Stimulated activated CD8-positive, alpha-beta memory T cell treated with anti-CD3 and anti-CD28 coated beads, Interleukin-15, amount 100 ng/mL, for 4 hours (primary cell): ENCODE measurements at places on chromosomes 1 and 21.

- DNase-seq, result no peak
Measured at GRCh38 chr1:207028884-207029650, 3.5 kb downstream of the C1orf116 start.

DNA sequence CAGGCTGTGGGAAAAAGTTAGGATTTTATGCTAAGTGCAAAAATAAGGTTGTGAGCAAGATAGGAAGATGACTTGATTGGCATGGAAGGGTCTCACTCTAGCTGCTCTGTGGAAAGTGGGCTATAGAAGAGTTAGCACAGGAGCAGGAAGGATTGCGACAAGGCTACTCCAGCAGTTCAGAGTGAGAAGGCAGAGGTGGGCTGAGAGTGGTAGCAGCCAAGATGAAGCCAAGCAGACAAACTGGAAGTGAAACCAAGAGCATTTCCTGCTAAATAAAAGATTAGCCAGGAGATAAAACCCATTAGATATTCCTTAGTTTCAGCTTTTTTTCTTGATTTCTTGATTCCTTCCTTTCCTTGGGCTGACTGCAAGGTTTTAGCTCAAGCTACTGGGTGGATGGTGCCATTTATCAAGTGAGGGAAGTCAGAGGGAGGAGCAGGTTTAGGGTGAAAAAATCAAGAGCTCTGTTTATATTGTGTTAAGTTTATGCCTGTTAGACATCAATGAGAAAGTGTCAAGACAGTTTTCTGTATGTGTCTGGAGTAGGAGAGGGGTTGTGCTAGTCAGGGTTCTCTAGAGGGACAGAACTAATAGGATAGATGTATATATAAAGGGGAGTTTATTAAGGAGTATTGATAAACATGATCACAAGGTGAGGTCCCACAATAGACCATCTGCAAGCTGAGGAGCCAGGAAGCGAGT, 33.1 kb upstream of the ZNF644 start:
- DNase-seq, result no peak

DNA sequence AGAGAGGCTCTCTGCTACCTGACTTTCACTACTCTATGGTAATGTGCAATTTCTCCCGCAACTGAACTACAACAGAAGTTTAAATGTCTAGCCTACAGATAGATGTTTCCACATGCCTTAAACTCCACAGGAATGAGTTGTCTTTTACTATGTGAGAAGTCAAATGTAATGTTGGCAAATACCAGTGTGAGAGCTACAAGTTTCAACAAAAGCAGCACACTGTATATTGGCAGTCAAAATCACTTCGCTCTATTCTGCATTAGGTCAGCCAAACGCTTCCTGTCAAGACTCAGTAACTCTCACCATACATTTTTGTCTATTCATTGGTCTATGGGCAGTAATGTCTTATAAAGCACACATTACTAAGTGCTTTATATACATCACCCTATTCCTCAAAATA, 41.9 kb downstream of the LUZP1 start:
- no peak for DNase-seq

DNA sequence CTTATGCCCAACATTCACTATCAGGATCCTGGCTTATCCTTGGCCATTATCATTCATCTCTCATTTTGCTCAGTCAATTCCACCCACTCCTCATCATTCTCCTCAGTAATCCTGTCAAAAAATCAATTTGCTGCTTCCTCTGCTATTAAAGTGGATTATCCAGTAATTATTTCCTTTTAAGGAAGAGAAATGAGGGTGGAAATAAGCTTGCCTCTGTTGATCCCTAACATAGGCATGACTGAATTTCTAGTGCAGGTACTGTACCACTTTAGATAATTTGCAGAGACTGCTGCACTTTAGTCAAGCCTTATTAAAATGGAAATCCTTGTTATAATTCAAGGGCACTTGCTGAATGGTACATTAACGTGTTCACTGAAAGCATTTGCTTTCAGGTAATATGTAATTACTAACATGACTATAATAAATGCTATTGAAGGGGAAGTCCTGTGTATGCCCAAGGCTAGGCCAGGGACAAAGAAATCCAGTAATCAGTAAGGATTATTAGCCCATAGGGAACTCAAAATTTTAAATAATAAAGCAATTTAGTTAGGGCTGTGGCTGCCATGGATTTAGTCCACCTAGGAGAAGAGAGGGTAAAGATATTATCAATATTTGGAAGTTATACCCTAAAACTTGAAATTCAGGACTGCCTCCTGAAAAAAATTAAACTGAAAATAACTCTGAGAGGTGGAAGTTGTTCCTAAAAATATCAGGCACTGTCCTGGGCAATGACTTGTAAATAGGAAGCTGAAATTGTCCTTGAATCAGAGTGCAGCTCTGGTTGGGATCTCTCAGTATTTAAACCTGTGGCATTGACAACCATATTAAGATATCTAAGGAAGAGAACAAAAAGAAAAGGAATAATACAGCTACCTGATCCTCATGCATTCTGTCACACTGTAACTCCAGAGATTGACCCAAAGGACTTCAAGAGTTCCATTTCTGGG, 43.4 kb downstream of the RGS2 start:
- DNase-seq, result no peak

GRCh38 chr1:114379987-114380386, 131.0 kb downstream of the TRIM33 start:
- DNase-seq, result no peak

GRCh38 chr1:94812985-94813384, 7.2 kb upstream of the SLC44A3 start:
- DNase-seq, result no peak

GRCh38 chr1:116877141-116877818, 32.4 kb upstream of the PTGFRN start:
- no peak for DNase-seq

- no peak for DNase-seq
Measured at GRCh38 chr1:55993646-55994318, 585.6 kb downstream of the PLPP3 start.

DNA sequence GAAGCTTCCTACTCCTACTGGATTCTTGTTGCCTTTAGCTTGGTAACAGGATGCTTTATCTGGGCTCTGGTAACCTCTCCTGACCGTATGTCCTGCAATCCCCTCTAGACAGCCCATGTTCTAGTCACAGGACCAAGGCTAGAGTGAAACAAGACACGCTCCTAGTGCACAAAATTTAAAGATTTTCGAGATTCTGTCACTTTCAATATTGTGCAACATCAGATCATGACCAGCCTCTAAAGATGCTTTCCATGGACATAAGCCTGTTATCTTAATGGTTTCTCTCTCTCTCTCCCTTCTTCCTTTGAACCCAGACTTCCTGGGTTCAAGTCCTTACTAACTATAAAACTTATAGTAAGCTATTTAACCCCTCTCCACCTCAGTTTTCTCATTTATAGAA, 1.6 kb upstream of the LY9 start:
- no peak for DNase-seq

- no peak for DNase-seq
Measured at GRCh38 chr1:164735315-164736052, 176.5 kb downstream of the PBX1 start.

- no peak for DNase-seq
Measured at GRCh38 chr1:21024918-21025317, 151.8 kb downstream of the EIF4G3 start.

DNA sequence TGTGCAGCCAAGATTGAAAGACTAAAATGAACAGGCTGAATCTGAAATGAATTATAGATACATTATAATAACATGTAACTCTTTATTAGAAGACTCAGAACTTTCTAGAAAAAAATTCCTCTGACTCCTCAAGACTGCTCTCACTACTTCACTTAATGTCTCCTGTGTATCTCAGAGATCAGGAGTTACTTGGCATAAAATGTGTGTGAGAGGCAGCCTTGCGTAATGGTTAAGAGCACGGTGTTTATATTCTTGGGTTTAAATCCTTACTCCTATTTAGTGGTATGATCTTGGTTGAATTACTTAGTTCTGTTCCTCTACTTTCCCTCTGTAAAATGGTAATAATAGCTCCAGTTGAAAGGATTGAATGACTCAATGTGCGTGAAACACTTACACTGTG, 634.9 kb downstream of the LTN1 start:
- no peak for DNase-seq

- DNase-seq, result no peak
Measured at GRCh38 chr1:76830373-76830772, 36.9 kb upstream of the ST6GALNAC5 start.

- no peak for DNase-seq
Measured at GRCh38 chr1:173954179-173954578, 37.1 kb upstream of the SERPINC1 start.

GRCh38 chr1:245906207-245906606, 600.9 kb downstream of the SMYD3 start:
- DNase-seq, result no peak

DNA sequence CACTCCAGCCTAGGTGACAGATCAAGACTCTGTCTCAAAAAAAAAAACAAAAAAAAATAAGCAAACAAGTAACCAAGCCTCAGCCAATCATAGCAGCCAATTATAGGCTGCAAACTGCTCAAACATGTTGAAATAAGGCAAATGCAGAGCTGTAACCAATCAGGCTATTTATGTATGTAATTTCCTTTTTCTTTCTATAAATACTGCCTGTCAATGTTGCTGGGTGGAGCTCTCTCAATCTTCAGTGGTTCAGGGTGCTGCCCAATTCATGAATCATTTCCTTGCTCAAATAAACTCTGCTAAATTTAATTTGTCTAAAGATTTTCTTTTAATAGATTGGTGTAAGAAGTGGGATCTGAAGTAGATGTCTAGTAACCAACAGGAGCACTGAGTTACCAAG, 11.6 kb upstream of the CD1D start:
- DNase-seq, result no peak

GRCh38 chr1:152774875-152775274, at the start of gene LCE1F:
Gene LCE1F (plus strand): TSS chr1:152775140. CDS start chr1:152776372, 1,232 bp downstream.
- no peak for DNase-seq

GRCh38 chr1:147815503-147815902, 55.1 kb upstream of the GJA5 start:
- DNase-seq, result no peak

DNA sequence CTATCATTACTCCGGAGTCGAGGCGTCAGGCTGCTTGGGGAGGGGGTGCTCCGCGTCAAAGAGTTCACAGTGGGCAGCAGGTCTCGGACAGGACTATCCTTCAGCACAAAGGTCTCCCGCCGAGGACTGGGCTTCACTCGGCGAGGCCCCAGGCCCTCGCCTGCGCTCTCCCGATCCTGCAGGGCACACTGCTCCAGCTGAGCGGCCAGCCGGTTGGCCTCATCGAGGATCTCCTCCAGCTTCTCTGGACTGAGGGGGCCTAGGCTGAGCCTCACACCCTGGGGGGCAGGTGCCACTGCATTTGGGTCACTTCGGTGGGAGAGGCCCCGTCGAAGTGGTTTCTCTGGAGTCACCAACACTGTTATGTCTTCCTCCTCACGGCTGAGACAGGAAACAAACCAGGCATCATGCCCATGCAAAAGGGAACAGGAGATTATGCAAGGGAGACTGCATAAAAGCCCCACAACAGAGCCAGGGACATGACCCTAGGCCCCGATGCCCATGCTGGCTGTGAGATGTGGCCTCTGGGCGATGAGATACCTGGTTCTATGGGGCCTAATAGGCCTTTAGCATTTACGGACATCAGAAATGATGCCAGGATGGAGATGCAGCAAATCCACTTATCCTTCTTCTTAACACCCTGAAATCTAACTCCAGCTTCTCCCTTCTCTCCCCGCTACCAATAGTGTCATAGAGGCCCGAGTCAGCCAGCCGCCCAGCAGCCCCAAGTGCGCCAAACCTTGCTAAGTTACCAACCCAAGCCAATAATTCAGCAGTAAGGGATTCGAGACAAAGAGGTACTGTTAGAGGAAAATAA, 1.1 kb downstream of the PSRC1 start:
- no peak for DNase-seq

DNA sequence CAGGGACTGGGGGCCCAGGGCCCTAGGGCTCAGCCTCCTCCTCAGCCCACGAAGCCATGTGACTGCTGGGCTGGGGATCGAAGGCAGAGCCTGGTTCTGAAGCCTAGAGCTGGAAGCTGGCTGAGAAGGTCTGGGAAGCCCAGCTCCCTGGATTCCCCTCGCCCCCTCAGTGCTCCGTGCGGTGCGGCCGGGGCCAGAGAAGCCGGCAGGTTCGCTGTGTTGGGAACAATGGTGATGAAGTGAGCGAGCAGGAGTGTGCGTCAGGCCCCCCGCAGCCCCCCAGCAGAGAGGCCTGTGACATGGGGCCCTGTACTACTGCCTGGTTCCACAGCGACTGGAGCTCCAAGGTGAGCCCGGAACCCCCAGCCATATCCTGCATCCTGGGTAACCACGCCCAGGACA, 9.1 kb downstream of the ADAMTSL4 start:
- DNase-seq, result no peak

DNA sequence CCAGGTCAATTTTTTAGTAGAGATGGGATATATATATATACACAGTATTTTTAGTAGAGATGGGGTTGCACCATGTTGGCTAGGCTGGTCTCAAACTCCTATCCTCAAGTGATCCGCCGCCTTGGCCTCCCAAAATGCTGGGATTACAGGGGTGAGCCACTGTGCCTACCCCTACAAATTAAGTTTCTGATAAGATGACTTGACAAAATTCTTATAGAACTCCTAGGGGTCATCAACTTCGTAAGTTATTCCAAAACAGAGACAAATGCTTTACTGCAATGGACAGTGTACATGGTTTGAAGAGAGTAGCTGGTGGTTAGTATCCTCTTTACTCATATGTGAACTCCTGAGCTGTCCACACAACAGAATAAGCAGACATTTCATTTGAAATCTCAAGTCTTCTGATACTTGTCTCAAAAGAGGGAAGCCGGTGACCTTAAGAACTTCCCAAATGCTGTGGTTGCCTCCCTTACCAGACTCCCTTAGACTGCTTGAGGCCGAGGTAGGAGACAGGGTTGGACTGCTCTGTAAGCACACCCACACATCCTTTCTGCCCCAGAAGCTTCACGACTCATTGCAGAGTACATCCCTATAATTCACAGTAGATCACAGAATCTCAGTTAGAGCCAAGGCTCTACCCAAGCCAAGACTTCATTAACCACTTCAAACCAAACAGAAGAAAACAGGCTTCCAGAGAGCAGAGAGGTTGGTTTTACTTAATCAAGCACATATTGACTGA, 244.1 kb upstream of the IRF2BP2 start:
- no peak for DNase-seq

- DNase-seq, result no peak
Measured at GRCh38 chr1:47703981-47704596, 266.2 kb downstream of the FOXD2 start.

- no peak for DNase-seq
Measured at GRCh38 chr1:97033949-97034348, 312.4 kb downstream of the PTBP2 start.

- DNase-seq, result no peak
Measured at GRCh38 chr1:157659576-157660247, 40.9 kb downstream of the FCRL3 start.

GRCh38 chr1:20047096-20047495, 22.9 kb upstream of the PLA2G5 start:
- DNase-seq, result no peak

GRCh38 chr1:112778137-112778536, 63.0 kb upstream of the PPM1J start:
- DNase-seq, result no peak
